ENCODE measurements at places on chromosomes 2 and 18.

DNA sequence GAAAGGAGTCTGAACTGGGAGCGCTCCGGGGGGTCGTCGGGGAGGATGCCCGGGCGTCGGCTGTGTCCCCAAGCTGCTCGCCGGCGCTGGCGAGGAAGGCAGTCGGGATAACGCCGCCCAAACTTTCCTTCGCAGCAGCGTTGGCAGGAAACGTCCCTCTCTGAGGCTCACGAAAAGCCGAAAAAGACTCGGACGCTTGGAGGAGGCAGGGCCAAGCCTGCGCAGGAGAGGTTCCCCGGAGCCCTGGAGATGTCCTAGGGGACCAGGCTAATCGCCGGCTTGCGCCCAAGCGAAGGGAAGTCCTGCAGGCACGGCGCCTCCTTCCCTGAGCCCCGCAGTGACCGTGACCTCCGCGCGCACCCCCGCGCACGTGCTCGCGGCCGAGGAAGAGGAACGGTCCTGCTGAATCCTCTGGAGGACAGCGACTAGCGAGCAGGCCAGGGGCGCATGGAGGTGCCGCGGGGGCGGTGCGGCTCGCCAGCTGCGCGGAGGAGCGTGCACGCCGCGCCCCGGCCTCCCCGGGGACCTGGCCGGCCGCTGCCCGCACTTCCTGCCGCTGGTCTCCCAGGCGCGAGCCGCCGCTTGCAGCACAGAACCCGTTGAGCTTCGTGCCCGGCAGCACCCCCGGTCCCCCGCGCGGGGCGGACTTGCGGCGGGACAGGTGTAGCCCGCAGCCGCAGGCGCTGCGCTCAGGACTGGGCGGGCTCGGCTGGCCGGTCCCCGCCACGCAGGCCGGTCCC, at the start of gene SH3RF3:
Gene SH3RF3, plus strand, starts transcription at position 590 of the 740 bp plus-strand sequence.
- peak; percentile 58 for DNase-seq

- peak; percentile 55 for DNase-seq
These were observed 72.1 kb downstream of the KLHL29 start for GRCh38 chr2:23456881-23457760.

- peak; percentile 67 for DNase-seq
These were observed 239.2 kb upstream of the HS6ST1 start for GRCh38 chr2:128557831-128558241.

GRCh38 chr2:39723497-39723896, 55.6 kb downstream of the THUMPD2 start:
- DNase-seq = no peak

GRCh38 chr2:224881846-224882245, 160.4 kb downstream of the DOCK10 start:
- no peak for DNase-seq

DNA sequence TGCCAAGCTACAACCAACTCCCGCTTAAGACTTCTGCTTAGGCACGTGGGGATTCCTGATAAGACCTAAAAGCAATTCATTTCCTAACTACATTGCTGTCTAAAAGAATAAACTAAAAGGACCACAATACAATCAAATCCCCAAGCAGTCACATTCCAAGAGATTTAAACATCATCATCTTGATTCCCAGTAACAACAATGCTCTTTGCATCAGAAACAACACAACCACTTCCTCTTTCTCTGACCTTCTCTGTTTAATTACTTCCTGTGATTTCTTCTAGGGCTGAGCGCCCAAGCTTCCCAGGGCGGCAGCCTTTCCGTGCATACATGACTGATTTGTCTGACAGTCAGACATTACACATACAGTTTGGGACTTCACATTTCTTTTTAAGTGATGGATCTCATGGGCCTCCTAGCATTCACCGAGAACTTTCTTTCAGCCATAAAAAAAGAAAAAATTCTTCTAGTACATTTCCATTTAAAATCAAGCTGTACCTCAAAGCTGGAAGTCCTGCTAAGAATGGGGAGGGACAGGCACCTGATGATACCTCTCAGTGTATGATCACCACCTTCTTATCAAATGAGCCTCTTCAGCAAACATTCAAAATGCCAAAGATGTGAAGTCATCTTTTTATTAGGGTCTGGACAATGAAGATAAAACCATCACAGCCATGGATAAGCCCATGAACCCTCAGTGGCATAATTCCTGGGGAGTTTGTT, 11.5 kb downstream of the SPRED2 start:
- peak; percentile 78 for DNase-seq

GRCh38 chr18:72542342-72542741, 1.8 kb downstream of the CBLN2 start:
- DNase-seq = no peak

- DNase-seq = no peak
These were observed 27.6 kb downstream of the LDLRAD4 start for GRCh38 chr18:13246121-13246520.

DNA sequence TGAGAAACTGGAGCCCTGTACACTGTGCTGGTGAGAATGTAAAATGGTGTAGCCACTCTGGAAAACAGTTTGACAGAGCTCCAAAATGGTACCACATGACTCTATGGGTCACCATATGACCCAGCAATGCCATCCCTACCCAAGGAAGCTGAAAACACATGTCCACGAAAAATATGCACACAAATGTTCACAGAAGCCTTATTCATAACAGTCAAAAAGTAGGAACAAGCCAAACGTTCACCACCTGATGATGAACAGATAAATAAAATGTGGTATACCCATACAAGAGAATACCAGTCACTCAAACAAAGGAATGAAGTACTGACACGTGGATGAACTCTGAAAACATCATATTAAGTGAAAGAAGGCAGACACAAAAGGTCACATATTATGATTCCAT, 4.6 kb downstream of the AFG3L2 start:
- DNase-seq = no peak

GRCh38 chr2:222989431-222989830, 62.6 kb upstream of the KCNE4 start:
- DNase-seq = no peak

- DNase-seq = no peak
These were observed 686 bp upstream of the RGPD8 start for GRCh38 chr2:112433932-112434730.

DNA sequence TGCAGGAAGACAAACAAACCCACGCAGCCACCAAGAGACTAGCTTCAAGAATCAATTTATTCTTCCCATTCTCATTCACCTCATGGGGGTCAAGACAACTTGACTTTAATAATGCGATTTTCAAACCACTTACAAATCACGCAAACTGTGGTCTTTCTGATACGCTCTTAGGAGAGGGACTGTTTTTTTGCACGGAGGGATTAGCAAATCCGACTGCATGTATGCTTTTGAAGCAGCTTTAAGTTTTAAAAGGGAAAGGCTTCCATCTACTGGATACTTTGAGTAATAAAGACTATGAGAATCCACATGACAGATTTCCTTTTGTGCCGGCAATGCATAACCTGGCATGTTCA, 322.9 kb upstream of the KCNJ3 start:
- DNase-seq = peak; percentile 32

DNA sequence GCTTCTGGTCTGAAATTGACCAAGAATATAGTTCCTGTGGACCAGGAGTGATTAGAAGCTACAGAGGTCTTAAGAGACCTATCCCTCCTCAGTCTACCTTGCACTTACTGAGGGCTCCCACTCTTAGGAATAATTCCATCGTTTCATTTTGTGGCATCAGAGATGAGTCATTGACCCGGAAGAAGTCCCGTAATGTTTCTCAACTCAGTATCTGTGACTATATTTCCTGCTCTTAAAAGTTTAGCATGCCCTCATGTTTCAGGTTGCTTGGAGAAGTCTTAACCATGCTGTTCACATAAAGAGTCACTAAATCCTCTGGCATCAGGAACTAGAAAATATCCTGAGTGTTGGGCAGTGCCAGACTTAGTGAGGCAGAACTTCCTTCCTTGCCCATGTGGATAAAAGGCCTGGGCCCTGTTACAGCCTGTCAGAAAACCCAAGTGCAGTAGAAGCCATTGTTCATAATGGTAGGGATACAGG, at the start of gene IL36A:
Gene IL36A, plus strand, starts transcription at position 430 of the 480 bp plus-strand sequence. CDS start 413 bp downstream, outside the sequence.
- DNase-seq = no peak

DNA sequence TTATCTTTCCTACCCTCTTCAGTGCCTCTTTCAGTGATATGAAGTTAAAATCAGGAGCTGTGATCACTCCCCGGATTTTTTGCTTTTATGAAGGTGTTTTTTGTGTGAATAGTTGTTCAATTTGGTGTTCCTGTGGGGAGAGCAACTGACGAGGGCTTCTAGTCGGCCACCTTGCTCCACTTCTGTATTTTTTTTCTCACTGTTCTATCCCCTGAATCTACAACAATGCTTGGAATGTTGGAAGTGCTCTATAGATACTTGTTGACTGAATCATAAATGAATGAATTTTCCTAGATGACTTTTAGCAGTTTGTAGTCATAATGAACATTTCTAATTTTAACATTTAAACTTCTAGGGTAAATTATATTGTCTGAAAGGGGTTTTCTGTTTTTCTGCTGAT, 247.3 kb downstream of the ZNF385B start:
- DNase-seq = peak; percentile 31

DNA sequence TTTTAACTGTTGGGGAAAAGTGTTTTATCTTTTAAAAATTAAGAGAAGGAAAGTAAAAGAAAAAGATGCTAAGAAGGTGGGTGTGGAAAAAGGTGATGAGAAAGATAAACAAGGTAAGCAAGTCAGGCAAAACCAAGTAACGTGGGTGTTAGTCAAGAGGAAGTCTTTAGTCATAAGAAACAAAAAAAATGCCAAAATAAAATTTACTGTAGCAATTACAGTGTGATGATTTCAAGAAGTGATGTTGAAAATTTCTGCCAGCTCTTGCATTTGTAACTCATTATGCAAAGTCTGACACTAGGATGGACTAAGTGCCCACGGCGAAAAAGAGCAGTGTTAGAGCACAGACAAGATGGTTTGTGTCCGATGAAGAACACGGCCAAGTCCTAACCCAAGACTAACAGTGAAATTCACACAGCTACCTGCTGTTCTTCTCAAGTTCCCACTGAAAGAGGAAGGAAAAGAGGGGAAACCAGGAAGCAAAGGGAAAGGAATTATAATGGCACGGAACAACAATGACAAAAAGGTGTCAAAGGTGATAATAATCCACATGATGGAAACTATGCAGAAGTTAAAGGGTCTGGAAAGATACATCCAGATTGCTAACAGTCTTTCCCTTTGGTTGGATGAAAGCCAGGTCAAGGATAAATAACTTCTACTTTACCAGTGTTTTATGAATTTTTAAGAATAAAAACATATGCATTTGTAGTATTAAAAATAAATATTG, 34.1 kb downstream of the NOL10 start:
- no peak for DNase-seq

GRCh38 chr18:59697236-59697932, at the start of gene CCBE1:
Gene CCBE1, minus strand, starts transcription at chr18:59697423.
- DNase-seq = peak; percentile 79

DNA sequence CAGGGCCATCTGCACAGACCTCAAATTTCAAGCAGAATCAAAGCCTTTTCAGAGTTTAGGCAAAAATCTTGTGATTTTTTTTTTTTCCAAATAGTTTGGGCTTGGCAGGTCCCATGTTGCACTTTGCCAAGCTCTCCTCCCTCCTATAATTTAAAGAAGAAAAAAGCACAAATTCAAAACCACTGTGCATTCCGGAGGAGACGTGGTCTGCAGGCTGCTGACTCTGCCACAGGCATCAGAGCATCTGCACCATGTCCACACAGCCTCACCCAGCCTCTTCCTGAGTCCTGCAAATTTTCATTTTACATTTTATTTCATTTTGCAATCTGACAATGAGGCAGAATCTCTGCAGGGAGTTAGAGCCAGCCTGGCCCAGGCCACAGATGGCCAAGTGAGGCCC, 15.7 kb upstream of the GPC1 start:
- no peak for DNase-seq
